CD4-positive, alpha-beta T cell (primary cell): ENCODE measurements at places on chromosomes 16 and 17. TPM values are rescaled to one million over a fixed set of nuclear protein-coding genes. Genes with fewer than 3 reads are reported as not detected.

NPIPB6 gene
- 2.4 TPM for total RNA-seq

GRCh38 chr17:73541561-73541981 is 102.7 kb downstream of the SDK2 start:
- H3K27me3 ChIP-seq: no peaks in the 10 kb centered on the region
- no peak overlapping the region for H3K4me3 ChIP-seq
- H3K27ac ChIP-seq: no peak overlapping the region
- no peaks in the 10 kb centered on the region for H3K36me3 ChIP-seq
- no peak for DNase-seq

DNA sequence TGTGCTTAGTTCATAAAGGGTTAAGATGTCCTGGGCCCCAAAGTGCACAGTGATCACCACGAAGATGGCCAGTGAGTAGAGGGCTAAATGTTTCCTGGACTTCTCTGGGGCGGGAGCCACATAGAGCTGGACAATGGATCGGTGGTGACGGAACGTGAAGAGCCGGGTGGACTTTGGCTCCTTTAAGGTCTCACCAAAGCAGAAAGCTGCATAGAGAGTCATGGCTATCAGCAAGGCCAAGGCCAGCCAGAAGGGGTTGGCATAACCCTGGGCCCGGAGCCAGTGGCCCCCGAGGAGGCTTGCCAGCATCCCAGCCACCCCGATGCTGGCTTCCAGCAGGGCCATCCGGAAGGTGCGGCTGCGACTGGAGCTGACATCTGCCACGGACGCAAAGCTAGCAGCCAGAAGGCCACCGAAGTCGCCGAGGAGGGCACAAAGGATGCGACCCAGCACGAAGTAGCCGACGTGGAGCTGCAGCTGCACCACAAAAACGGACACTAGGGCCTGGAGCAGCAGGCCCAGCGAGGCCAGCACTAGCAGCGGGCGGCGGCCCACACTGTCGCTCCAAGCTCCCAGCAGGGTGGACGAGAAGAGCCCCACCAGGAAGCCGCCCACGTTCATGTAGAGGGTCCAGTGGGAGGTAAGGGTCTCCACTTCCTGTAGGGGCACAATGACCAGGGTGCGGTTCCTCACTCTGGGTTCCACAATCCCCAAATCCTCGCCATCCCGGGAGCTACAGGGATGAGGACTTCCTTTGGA is 1.0 kb downstream of the SLC46A1 start:
- H3K27me3 ChIP-seq: peaks cover 8% of the 10 kb centered on the region
- H3K4me1 ChIP-seq: peaks cover 24% of the 10 kb centered on the region
- H3K4me3 ChIP-seq: peak overlapping the region; percentile 59
- H3K27ac ChIP-seq: no peak overlapping the region

PDE6G gene
- total RNA-seq: 0.92 TPM

- DNase-seq: no peak
- H3K27me3 ChIP-seq: no peaks in the 10 kb centered on the region
- no peaks in the 10 kb centered on the region for H3K4me1 ChIP-seq
These were observed 78.4 kb downstream of the NT5M start for GRCh38 chr17:17381446-17382064.

DNA sequence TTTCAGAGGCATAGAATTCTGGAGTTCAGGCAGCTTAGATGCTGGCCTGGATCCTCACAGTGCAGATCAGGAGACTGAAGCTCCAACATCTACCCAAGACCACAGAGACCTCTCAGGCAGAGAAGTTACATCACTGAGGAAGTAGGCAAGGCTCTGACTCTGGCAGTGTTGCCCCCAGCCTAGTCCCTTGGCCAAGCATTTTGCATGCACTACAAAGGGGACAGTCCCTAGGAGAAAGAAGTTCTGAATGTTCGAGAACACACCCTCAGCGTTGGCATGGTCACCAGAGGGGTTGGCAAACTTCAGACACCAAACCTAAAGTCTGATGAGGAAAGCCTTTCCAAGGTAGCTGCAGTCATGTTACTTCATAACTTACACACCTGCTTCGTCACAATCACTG is 2.5 kb downstream of the RANBP10 start:
- H3K27me3 ChIP-seq: no peaks in the 10 kb centered on the region
- H3K4me1 ChIP-seq: peaks cover 66% of the 10 kb centered on the region
- no peak for DNase-seq
- no peak overlapping the region for H3K4me3 ChIP-seq
- H3K36me3 ChIP-seq: peaks cover 24% of the 10 kb centered on the region

- DNase-seq: no peak
- peaks cover 3% of the 10 kb centered on the region for H3K4me1 ChIP-seq
- no peak overlapping the region for H3K27ac ChIP-seq
- no peaks in the 10 kb centered on the region for H3K27me3 ChIP-seq
- no peaks in the 10 kb centered on the region for H3K36me3 ChIP-seq
These were observed 82.9 kb upstream of the RCVRN start for GRCh38 chr17:9987779-9988585.

- H3K4me3 ChIP-seq: no peak overlapping the region
- H3K36me3 ChIP-seq: no peaks in the 10 kb centered on the region
- H3K27me3 ChIP-seq: no peaks in the 10 kb centered on the region
- H3K27ac ChIP-seq: no peak overlapping the region
These were observed 5.3 kb upstream of the EIF4A3 start for GRCh38 chr17:80152081-80152702.

GRCh38 chr16:74623214-74623838 is 16.4 kb upstream of the GLG1 start:
- peak; percentile 73 for DNase-seq
- H3K27ac ChIP-seq: no peak overlapping the region
- H3K27me3 ChIP-seq: no peaks in the 10 kb centered on the region
- H3K36me3 ChIP-seq: peaks cover 71% of the 10 kb centered on the region

DNA sequence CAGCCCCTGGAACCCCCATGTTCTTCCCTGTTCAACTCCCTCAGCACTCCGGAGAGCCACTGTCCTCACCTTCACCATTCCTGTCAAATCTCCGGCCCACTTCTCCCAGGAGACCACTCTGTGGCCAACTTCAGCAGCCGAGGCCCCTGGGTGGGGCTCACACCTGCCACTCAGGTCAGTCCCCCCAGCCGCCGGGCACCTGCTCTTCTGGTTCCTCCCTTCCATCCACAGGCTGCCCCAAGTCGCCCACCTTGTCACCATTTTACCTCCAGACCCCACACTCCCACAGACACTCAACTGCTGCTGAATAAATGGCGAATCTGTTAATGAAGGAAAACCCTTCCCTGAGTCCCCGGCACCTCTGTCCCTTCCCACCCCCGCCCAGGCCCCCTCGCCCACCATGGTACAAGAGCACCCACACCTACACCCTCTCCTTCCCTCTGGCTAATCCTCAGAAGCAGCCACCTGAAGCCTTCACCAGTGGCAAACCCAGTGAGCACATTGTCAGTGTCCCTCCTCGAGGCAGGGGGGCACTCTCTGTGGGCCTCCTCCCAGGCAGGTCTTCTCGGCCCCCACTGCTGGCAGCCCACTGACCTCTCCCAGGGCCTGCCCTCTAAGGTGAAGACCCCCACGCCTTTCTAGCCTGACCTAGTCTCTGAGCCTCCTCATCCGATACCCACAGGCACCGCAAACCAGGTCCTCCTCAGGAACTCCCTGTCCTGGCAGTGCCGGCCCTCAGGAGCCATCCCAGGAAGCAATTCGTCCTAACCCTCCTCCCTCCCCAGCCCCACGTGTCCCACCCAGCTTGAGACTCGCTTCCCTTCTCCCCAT is 8.2 kb downstream of the CANT1 start:
- DNase-seq: no peak
- H3K4me3 ChIP-seq: no peak overlapping the region
- no peak overlapping the region for H3K27ac ChIP-seq
- H3K36me3 ChIP-seq: peaks cover 51% of the 10 kb centered on the region
- no peaks in the 10 kb centered on the region for H3K27me3 ChIP-seq
- H3K4me1 ChIP-seq: peaks cover 17% of the 10 kb centered on the region

GRCh38 chr17:70295329-70295728 is 126.0 kb downstream of the KCNJ2 start:
- no peak for DNase-seq
- no peaks in the 10 kb centered on the region for H3K27me3 ChIP-seq
- H3K27ac ChIP-seq: no peak overlapping the region
- H3K4me1 ChIP-seq: no peaks in the 10 kb centered on the region

- no peak overlapping the region for H3K27ac ChIP-seq
- no peak overlapping the region for H3K4me3 ChIP-seq
- peaks cover 13% of the 10 kb centered on the region for H3K4me1 ChIP-seq
These were observed 1.0 kb downstream of the TMEM92 start for GRCh38 chr17:50275279-50275678.

TNFRSF13B gene
- total RNA-seq: not detected

PLLP gene
- total RNA-seq: 1.8 TPM

DNA sequence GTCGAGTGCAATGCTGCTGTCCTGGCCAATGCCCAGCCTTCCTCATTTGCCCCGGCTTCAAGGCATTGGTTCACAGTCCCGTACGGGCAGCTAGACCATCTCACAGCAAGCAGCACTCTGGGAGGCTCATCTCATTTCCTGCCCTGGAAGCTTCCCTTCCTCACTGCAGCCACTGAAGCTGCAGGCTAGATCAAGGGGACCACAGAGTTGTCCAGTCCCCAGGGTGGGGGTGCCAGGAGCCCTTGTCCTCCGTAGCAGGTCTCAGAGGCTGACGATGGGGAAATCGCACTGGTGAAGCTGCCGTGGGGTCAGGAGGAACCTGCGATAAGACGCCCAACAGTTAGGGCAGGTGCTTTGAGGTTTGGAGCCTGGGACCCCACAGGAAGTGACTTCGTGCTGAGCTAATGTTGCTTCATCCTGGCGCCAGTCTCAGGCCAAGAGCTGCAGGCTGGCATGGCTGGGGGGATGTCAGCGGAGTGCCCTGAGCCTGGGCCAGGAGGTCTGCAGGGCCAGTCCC is at the start of gene SPNS3:
Gene SPNS3 (plus strand): TSS at position 426 of the 517 bp plus-strand sequence. CDS start 28 bp downstream, at position 454.
- peak; percentile 36 for DNase-seq
- peaks cover 22% of the 10 kb centered on the region for H3K4me1 ChIP-seq
- no peak within 1 kb of the TSS for H3K27ac ChIP-seq
- no peaks in the 10 kb centered on the region for H3K27me3 ChIP-seq
- no peaks in the 10 kb centered on the region for H3K36me3 ChIP-seq
- peak within 1 kb of the TSS; percentile 40 for H3K4me3 ChIP-seq

GRCh38 chr17:55356434-55357328 is 65.0 kb downstream of the MMD start:
- DNase-seq: peak; percentile 60
- no peak overlapping the region for H3K4me3 ChIP-seq
- no peak overlapping the region for H3K27ac ChIP-seq
- no peaks in the 10 kb centered on the region for H3K36me3 ChIP-seq
- H3K27me3 ChIP-seq: no peaks in the 10 kb centered on the region

DNA sequence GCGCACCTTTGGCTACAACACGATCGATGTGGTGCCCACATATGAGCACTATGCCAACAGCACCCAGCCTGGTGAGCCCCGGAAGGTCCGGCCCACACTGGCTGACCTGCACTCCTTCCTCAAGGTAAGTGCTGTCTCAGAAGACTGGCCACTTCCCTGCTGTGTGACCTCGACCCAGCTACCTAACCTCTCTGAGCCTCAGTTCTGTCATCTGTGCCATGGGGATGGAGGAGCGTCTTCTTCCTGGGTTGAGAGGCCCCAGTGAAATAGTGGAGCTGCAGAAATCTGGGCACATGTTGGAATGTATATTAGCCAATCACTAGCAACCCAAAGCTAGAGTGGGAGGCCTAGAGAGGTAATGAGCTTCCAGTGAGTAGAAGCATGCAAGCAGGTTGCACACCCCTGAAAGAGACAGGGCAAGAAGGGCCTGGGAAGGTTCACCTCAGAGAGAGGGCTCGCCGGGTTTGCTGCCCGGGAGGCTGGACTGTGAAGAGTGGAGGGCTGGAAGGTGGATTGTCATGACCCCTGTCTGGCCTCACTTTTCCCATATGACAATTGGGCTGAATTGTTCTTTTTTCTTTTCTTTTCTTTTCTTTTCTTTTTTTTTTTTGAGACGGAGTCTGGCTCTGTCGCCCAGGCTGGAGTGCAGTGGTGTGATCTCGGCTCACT is 521 bp downstream of the SLC12A3 start:
- H3K36me3 ChIP-seq: no peaks in the 10 kb centered on the region
- H3K4me3 ChIP-seq: no peak overlapping the region
- no peak for DNase-seq
- H3K27me3 ChIP-seq: no peaks in the 10 kb centered on the region
- H3K27ac ChIP-seq: no peak overlapping the region
- peaks cover 50% of the 10 kb centered on the region for H3K4me1 ChIP-seq

- no peaks in the 10 kb centered on the region for H3K27me3 ChIP-seq
- no peaks in the 10 kb centered on the region for H3K4me1 ChIP-seq
- no peak for DNase-seq
- no peak overlapping the region for H3K27ac ChIP-seq
These were observed 14.0 kb downstream of the GDE1 start for GRCh38 chr16:19507867-19508266.

DNA sequence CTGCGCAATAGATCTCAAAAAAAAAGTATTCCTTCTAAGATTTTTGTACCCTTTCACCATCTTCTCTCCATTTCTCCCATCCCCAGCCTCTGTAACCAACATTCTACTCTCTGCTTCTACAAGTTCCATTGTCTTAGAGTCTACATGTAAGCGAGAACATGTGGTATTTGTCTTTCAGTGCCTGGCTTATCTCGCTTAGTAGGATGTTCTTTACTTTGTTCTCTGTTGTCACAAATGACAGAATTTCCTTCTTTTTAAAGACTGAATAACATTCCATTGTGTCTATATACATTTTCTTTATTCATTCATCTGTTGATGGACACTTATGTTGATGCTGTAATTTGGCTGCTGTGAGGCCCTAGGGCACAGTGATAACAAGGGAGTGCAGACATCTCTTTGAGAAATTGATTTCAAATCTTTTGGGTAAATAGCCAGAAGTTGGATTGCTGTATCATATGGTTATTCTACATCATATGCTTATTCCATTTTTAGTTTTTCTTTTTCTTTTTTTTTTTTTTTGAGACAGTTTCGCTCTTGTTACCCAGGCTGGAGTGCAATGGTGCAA is 37.7 kb upstream of the MYH10 start:
- DNase-seq: no peak
- no peaks in the 10 kb centered on the region for H3K27me3 ChIP-seq

DNA sequence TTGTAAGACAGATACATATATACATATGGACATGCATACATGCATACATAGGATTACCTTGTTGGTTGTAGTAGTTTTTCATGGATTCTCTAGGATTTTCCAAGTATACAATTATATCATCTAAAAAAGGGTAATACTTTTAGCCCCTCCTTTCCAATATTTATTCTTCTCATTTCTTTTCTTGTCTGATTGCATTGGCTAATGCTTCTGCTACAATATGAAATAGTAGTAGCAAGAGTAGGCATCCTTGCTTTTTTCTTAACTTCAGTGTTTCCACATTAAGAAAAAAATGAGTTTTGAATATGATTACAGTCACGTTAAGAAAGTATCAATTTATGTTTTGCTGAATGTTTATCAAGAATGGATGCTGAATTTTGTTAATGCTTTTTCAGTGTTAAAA is 58.0 kb downstream of the RBFOX3 start:
- H3K27me3 ChIP-seq: peaks cover 7% of the 10 kb centered on the region
- no peak for DNase-seq
- no peak overlapping the region for H3K27ac ChIP-seq
- no peak overlapping the region for H3K4me3 ChIP-seq
- H3K4me1 ChIP-seq: peaks cover 7% of the 10 kb centered on the region

TMEM100 gene
- not detected for total RNA-seq

EPOP gene
- total RNA-seq: 0.16 TPM

ICAM2 gene
- total RNA-seq: 54.7 TPM

MRC2 gene
- total RNA-seq: 3.8 TPM

PPY gene
- not detected for total RNA-seq

GRCh38 chr16:66904428-66904845 is 14.2 kb downstream of the CDH16 start:
- H3K36me3 ChIP-seq: no peaks in the 10 kb centered on the region
- H3K27me3 ChIP-seq: no peaks in the 10 kb centered on the region
- DNase-seq: no peak
- H3K27ac ChIP-seq: no peak overlapping the region
- H3K4me3 ChIP-seq: no peak overlapping the region
